ENCODE measurements at places on chromosomes 1 and 21.
A peak's percentile ranks its signal among the peaks of the same experiment; 100 is the strongest.

GRCh38 chr1:7590426-7590790, 180.7 kb upstream of the VAMP3 start:
- DNase-seq: no peak

DNA sequence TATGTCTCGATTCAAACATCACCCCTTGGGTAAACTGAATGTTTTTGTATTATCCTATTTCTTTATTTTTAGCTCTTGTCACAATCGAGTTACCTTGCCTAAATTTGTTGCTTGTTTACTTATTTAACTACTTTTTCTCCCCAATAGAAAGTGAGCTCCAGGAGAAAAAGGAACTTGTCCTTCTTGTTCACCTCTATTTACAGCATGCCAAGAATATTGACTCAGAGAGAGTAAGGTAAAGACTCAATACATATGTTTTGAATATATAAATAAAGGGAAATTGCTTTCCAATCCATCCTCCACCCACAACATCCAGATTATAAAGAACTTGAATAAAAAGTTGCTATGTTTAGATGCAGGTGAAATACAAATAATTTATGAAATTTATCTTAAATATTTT, 107.3 kb upstream of the PDC start:
- no peak for DNase-seq

- DNase-seq: peak; percentile 39
These were observed 138.1 kb upstream of the HMCN1 start for GRCh38 chr1:185595835-185596667.

GRCh38 chr1:44811234-44811633, 2.9 kb downstream of the BTBD19 start:
- DNase-seq: no peak

GRCh38 chr1:7541629-7542028, 229.5 kb upstream of the VAMP3 start:
- DNase-seq: no peak

DNA sequence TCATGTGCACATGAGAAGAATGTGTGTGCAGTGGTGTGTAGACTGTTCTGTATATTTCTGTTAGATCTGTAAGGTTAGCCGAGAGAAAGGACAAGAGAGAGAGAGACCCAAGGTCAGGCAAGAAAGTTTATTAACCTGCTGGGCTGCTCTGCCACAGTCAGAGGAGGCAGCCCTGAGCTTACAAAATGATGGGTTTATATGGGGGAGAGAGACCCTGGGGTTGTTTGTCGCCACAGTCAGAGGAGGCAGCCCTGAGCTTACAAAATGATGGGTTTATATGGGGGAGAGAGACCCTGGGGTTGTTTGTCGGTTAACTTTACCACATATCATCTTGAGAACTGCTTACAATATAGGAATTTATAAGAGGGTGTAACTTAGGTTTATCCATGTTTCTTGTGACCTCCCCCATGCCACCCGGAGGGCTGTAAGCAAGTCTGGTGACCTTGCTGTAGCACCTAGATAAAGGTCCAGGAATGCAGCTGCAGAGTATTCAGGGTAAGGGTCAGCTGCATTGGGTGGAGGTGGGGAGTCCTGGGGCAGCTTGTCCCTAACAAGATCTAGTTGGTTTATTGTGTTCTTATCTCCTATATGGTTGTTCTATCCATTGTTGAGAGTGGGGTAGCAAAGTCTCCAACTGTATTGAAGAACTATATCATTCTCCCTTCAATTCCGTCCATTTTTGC, 9.3 kb upstream of the ZBTB40 start:
- DNase-seq: no peak

DNA sequence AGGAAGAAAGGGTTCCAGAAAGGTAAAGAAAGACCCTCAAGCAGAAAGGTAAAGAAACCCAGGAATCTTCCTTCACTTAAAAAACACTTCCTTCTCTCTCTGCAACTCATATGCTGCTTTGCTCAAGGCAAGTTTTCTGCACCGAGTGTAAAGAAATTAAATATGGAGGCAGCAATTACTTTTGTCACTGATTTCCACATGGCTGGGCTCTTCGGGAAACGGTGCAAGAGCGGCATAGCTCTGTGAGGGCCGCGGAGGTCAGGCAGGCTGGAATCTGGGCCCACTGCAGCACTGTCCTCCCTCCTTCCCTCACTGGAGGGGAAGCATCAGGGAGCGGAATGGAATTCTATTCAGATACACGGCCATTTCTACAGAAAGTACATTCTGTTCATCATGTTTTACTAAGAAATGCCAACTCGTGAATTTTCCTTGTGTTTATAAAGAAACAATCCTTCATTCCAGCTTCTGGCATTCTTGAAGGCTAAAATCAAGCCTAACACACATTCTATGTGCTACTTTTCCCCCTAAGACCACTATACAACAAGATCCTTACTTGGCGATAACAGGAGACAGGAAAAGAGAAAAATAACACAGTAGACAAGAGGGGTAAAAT, 212.2 kb downstream of the SIPA1L2 start:
- no peak for DNase-seq

DNA sequence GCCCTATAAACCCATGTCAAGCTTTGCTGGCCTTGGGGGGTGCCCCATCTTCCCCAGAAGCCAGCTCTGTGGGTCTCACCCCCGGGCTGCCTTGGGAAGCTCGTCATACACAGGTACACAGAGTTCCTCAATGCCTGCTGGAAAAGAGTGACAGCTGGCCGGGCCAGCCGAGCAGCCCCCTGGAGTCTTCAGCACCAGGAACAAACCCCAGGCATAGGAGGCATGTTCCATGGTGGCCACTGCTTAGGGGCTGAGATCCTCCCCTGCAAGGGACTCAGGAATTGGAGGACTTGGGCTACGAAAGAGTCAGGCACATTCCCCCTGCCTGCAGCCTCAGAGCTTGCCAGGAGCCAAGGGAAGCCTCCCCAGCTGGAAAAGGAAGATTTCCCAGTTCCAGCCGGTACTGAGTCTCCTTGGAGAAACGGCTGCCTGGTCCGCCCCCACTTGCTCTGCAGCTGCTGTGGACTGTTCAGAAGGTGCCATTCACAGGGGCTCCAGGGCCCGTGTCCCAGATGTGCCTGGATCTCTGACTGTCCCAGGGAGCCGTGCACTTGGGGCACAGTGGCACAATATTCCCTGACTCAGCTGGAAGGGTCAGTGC, 89.5 kb downstream of the STUM start:
- no peak for DNase-seq

Measured in activated CD4-positive, alpha-beta T cell treated with anti-CD3 and anti-CD28 coated beads for 24 hours (primary cell).